Stimulated activated CD8-positive, alpha-beta memory T cell treated with anti-CD3 and anti-CD28 coated beads, Interleukin-4, amount 100 ng/mL, for 1 hour (primary cell): ENCODE measurements at places on chromosomes 4 and X.

- no peak for DNase-seq
Observed at GRCh38 chr4:13483768-13484121, 395 bp downstream of the RAB28 start.

GRCh38 chr4:53026233-53026632 lies 164.1 kb downstream of the RASL11B start:
- no peak for DNase-seq

GRCh38 chrX:16060252-16060651 lies 63.1 kb upstream of the GRPR start:
- DNase-seq: no peak

GRCh38 chrX:69050051-69050765 lies 115.0 kb downstream of the PJA1 start:
- DNase-seq: no peak

DNA sequence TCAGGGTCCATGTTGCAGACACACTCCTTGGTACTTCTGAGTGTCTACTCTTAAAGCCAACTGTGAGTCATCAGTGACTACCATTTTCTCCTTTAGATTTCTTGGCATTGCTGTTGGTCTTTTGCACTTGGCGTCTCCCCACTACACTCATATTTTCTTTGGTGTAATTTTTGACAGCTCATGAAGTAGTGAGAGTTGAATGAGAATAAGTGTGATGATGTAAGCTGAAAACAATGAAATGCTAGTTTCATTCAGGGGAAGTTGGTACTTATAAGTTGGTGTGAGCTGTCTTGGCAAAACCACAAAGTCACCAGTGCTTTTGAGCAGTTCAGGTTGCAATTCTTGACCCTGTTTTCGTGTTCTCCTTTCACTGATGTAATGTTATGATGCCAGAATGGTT lies 142.9 kb upstream of the ARX start:
- no peak for DNase-seq

DNA sequence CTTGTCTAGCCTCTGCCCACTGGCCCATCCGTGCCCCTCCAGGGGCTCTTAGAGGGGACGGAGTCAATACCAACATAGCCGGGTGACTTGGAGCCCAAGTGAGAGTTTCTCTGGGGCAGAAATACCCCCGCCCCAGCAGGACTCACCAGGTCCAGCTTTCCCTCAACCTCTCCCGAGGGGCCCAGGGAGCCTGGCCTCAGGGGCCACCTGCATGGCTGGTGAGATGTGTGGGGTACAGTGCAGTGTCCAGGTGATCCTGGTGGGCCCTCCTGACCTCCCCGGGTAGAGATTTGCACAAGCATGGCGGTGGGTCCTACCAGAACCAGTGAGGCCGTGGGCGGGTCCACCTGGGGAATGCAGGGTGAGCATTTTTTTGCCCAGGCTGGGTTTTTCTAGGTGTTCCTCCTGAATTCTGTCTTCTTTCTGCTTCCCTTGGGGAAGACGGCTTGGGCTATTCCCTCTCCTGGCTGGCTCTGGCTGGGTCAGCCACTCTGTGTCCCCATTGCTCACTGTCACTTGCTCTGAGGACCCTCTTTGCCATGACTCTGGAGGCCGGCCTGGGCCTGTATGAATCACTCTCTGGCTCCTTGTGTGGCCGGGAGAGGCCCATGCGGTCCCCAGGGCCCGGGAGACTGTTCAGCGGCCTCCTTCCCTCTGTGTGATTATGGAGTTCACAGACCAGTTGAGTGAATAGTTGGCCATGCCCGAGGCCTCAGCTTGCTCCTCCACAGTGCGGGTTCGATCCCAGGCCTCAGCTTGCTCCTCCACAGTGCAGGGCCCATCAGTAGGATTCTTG lies 71.0 kb upstream of the NKX1-1 start:
- no peak for DNase-seq

- no peak for DNase-seq
Observed at GRCh38 chr4:1385373-1386340, 20.6 kb downstream of the NKX1-1 start.

DNA sequence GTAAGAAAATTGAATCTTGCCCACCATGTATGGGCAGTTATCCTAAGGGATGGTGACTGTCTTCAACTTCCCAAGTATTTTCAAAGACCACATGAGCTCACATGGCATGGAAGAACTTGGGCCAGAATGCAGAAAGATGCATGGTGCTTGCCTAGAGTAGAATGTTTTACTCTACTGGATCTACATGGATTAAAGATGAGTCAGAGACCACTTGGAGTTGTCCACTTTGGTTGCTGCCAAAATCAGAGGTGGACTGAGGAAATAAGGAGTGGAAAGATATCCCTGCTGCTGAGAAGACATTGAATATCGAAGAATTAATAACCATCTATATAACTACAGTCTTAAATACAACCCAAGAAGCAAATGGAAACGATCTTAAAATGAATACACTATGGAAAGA lies 498.1 kb downstream of the NLGN4X start:
- no peak for DNase-seq

DNA sequence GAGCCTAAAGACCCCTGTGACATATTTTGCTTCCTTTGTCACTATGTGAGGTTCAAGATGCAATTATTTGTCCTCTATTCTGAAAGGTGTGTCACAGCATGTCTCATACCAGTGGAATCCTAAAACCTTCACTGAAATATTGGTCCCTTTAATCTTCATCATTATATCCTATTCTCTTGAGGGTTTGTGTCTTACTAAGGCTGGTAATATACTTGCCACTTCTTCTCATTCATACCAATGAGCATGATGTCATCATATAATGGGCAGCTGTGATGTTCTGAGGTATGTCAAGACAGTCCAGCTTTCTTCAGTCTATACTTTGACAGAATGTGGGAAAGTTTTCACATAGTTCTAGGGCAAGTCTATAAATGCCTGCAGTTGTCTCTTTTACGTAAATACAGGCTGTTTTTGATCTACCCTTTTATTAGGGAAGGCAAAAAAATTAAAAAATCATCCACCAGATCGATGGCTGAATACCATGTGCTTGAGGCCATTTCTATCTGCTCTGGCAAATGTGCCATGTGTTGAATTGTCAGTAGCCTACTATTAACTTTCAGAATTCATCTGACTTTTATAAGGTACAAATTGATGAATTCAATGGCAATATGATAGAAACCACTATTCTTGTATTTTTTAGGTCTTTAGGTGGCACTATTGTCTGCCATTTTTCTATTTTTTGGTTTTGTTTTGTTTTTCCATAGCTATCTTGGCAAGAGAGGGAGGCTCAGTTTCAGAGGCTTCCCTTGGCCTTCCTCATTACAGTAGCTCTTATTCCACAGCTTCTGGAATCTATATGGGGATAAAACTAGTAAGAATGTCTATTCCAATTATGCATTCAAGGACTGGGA lies 209.0 kb downstream of the PPARGC1A start:
- no peak for DNase-seq

DNA sequence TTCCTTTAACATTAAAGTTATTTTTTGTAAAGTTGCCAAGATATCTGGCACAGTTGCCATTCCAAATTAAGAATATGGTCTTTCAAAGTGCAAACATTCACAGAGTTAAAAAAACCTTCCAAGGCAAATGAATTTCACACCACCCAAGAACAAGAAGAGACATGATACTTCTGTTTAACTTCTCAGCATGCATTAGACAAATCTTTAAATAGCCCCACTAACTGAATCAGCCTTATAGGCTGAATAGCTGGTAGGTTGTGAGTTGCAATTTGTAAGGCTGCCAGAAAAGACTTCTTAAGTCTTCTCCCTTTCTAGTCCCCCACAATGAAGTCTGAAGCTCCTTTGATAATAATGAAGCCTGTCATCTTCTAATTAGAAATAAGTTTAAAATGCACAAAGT lies 95.6 kb downstream of the MAPK10 start:
- DNase-seq: no peak

- DNase-seq: no peak
Observed at GRCh38 chrX:110022599-110023448, 19.9 kb downstream of the TMEM164 start.

- no peak for DNase-seq
Observed at GRCh38 chrX:113980953-113981352, 602.9 kb upstream of the HTR2C start.

DNA sequence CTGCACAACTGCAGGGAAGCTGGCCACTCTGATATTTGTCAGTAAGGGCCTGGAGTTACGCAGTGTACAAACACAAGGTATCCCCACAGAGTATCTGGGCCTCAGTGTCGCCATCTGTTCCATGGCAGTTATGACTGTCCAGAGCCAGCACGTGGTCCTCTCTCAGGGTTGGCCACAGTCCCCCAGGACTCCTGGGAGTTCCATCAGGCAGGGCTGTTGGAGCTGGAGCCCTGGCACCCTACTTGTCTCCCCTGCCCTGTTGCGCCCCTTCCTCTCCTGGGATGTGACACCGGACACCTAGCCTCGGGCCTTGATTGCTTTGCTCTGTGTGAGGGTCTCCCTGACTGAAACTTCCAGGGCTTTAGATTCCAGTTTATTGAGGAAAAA lies 8.4 kb downstream of the HTRA3 start:
- no peak for DNase-seq

DNA sequence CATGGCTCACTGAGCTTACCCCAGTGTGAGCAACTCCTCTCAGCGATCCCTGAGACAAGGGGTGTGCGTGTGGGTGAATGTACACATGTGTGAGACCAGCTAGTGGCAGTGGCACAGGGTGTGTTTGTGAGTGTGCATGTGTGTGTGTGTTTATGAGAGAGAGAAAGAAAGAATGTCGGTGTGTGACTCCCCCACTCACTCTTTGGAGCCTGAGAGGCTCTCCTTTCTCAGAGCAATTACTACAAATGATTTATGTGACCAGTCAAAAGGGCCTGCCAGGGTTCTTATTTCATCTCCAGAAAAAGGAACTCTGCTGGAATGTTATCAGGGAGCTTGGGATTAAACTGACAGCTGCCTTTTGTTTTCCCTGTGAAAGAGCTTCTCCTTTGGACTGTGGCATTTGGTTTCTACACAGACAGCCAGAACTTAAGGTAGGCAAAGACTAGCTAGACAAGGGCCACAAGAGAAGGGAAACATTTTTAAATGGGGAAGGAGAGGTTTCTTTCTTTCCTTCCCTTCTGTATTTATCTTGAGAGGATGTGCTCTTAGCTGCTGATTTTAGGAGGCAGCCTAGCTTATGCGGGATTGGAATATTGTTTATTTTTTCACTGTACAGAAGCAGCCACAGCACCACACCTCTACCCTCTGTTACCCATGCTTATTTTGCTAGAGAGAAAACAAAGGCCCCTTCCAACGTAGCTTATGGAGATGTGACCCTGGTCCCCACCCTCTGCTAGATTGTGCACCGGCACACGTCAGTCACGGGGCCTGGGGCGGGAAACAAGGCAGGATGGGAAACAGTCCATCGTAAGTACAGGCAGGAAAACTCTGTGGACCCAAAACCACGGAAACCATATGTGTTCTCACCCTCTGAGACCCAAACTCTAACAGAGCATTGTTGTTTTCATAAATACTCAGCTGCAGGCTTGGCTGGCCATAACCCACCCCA lies 143.5 kb downstream of the MGST2 start:
- DNase-seq: no peak

DNA sequence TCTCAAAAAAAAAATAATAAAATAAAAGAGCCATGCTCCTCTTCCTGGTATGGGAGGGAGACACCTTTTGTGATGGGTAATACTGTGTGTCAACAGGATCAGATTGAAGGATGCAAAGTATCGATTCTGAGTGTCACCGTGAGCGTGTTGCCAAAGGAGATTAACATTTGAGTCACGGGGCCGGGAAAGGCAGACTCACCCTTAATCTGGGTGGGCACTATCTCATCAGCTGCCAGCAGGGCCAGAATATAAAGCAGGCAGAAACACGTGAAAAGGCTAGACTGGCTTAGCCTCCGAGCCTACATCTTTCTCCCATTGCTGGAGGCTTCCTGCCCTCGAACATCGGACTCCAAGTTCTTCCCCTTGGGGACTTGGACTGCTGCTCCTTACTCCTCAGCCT lies 95.4 kb downstream of the SHOX start:
- no peak for DNase-seq

- no peak for DNase-seq
Observed at GRCh38 chrX:13638826-13639225, 14.1 kb upstream of the TCEANC start.

DNA sequence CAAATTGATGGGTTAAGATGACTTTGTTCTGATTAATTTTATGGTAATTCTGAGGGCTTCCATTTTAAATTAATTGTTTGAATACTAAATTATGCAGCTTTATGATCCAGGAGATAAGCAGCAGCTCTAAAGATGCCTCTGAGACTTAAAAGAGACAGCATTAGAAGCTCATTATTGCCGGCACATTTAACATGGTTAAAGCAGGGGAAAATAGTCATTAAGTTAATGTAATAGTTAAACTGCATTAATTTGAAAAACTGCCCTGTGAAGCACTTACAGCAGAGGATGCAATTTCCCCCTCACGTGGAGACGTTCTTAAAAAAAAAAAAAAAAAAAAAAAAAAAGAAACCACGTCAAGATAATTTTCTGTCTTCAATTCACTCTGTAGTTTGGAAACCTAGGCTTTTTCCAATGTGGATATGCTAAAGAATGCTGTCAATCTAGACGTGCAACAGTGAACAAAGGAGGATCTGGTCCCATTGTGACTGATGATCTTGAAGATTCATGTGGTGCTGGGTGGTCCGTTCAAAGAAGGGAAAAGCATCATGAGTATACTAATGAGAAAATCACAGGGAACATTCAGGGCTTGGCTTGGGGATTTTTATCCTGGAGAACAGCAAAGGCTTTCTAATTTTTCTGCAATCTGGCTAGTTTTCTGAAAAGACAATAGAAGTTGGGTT lies 440.6 kb upstream of the HS3ST1 start:
- no peak for DNase-seq

- DNase-seq: no peak
Observed at GRCh38 chr4:22522706-22523501, 7.0 kb upstream of the ADGRA3 start.

DNA sequence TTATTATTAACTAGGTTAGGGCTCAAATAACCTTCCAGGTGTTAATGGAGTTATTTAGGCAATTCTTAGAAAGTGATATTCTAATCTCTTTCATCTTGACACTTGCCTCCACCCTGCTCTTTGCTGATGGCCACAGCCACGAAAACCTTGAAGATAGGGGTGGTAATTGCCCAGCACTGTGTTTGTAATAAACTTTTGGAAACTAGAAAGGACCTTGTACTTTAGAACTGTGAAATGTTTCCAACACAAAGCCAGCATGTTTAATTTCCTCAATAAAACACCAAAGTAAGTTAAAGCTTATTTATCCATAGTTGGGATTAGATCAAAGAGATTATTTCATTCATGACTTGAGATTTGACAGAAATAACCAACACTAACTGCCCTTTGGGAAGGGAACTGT lies 78.3 kb downstream of the MAOA start:
- no peak for DNase-seq

GRCh38 chr4:77805840-77806239 lies 13.3 kb downstream of the CNOT6L start:
- DNase-seq: no peak

- no peak for DNase-seq
Observed at GRCh38 chrX:101484135-101484534, 1.1 kb upstream of the ARMCX4 start.
